Fibroblast of pulmonary artery (primary cell): ENCODE measurements at places on chromosomes 6 and 20.
A peak's percentile ranks its signal among the peaks of the same experiment; 100 is the strongest.

- peak; percentile 45 for DNase-seq
These were observed 104.0 kb downstream of the ISM1 start for GRCh38 chr20:13325033-13325432.

DNA sequence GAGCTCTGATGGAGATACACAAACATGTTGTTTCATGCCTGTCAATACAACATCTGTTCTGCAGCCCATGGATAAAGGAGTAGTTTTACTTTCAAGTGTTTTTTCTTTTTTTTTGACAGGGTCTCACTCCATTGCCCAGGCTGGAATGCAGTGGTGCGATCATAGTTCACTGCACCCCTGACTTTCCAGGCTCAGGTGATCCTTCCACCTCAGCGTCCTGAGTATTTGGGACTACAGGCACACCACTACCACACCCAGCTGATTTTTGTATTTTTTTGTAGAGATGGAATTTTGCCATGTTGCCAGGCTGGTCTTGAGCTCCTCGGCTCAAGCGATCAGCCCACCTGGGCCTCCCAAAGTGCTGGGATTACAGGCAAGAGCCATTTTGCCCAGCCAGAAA, 97.0 kb downstream of the SMAP1 start:
- DNase-seq, result no peak

- no peak for DNase-seq
These were observed 227.3 kb downstream of the ERMARD start for GRCh38 chr6:169978615-169979161.

GRCh38 chr20:33015700-33016580, 8.4 kb downstream of the BPIFB2 start:
- DNase-seq, result no peak

- DNase-seq, result no peak
These were observed 78.2 kb upstream of the PTPRK start for GRCh38 chr6:128598571-128598970.

GRCh38 chr6:42787063-42787472, 5.2 kb downstream of the BICRAL start:
- DNase-seq, result no peak

- DNase-seq, result no peak
These were observed 291.3 kb downstream of the OGFRL1 start for GRCh38 chr6:71579902-71580301.

DNA sequence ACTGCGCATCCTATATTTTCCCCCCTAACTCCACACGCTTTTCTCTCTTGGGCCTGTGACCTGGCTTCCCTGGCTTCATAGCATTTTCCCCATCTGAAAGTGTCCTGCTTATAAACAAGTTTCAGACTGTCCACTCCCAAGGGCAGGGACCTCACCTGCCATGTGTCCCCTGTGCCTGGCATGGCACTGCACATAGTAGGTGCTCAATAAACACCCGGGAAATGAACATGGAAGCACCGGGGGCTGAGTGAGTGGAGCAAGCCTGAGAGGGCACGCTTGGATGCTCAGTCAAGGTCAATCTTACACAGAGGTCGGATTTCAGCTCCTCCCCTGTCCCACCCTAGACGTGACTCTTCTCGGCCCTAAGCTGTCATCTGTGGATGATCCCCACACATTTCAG, 96.9 kb downstream of the NFATC2 start:
- no peak for DNase-seq

- no peak for DNase-seq
These were observed 116.2 kb upstream of the JAG1 start for GRCh38 chr20:10790013-10790412.
